ENCODE measurements at places on chromosomes 6 and 20.

GRCh38 chr6:41494212-41495110 is 51.7 kb upstream of the FOXP4 start:
- DNase-seq, result no peak

DNA sequence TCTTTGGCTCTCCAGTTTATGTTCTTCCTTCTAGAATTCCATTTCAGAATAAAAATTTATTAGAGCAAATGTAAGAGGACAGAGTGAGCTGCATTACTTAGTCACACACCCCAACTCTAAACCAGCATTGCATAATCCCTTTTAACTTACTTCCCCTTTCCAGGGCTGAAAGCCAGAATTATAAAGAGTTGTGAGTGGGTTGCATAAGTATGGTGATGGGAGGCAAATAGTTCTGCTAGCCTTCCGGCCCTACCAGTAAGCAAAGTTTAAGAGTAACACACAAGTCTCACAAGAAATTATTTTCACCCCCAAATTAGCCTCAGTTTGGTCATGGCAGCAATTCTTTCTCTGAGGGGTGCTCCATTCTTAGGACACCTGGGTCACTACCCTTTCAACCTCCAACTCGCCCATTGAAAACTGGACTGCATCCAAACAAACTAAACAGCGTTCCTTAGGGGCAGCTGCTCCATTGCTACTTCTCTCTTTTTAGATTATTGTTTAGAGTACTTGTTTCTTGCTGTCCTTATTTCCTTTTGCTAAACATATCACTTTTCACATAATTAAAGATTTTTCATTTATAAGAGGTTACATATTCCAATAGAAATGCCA is 1.6 kb downstream of the KIAA0408 start:
- DNase-seq, result no peak

- DNase-seq, result no peak
Observed at GRCh38 chr20:49161428-49162152, 26.5 kb downstream of the STAU1 start.

DNA sequence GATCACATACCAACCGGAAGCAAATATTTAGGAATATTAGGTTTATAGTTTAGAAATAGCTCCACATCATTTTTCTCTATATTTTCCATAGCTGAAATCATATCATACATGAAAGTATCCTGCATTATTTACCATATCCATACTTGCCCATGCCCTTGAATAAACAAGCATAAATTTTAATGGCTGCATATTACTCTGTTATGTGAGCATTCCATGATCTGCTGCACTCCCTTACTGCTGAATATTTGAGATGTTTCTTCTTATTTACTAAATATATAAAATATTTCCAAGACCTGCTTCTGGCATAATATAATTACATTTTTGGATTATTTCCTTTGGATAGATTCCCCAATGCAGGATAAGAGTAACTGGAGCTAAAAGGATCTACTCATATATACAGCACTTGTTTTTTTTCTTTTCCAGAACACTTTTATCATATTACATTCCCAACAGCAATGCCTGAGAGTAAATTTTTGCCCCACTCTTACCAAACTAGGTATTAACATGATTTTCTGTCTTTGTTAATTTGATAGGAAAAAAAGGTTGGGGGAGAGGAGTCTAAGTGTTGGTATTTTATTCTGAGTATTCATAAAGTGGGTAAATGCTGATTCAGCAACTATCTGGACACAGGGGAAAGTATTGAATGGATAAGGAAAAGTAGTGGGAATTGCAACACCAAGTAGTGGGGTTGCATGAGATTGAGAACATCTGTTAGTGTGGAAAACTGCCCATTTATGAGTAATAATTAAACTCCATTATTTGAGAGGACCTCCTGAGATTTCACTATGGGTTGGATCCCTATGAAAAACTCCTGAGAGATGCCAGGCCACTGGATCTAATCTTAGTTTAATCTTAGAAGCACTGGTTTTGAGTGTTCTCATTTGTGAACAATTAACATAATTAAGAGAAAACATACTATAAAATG is 76.0 kb downstream of the MAN1A1 start:
- DNase-seq, result no peak
